ENCODE measurements at places on chromosomes 7 and 10.

DNA sequence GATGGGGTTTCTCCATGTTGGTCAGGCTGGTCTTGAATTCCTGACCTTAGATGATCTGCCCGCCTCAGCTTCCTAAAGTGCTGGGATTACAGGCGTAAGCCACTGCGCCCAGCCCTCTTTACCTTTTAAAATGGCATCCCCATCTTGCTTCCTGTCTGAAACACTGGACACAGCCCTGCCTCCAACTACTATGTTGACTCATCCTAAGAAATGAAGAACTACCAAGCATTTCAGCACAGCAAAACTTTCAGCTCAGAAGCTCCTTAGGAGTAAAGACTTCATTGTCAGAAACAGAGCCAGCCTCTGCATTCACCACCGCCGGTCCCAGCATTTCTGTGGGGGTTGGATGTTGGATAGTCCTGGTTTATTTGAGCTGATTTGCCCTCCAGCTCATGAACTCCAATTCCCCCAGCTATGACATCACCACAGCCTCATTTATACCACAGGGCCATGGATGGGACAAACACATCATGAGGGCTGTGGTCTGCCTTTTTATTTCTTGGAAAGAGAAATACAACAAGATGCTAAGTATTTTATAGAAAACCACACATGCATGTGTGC lies 123.5 kb downstream of the ADCY1 start:
- DNase-seq: no peak

DNA sequence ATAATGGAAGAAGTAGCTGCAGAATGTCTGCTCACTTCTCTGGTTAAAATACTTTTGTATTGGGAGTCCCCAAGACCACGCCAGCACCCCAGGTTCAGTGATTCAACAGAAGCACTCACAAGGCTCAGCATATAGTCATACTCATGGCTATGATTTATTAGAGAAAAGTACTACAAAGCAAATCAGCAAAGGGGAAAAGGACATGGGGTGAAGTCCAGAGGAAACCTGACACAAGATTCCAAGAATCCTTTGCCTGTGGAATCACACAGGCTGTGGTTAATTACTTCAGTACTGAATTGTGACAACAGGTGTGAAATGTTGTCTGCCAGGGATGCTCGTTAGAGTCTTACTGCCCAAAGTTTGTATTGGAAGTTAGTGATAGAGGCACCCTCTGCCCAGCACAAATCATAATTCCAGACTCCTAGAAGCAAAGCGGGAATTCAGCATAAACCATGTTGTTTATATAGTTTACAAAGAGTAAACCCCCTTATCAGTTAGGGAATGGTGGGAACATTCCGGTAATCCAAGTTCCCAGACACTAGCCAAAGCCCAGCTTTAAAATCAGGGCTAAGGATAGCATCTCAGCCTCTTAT lies 79.4 kb downstream of the HYCC1 start:
- DNase-seq: no peak

- peak; percentile 36 for DNase-seq
Measured at GRCh38 chr10:3783316-3783681, 1.7 kb downstream of the KLF6 start.

GRCh38 chr7:157415486-157415885 lies 78.7 kb downstream of the DNAJB6 start:
- no peak for DNase-seq

DNA sequence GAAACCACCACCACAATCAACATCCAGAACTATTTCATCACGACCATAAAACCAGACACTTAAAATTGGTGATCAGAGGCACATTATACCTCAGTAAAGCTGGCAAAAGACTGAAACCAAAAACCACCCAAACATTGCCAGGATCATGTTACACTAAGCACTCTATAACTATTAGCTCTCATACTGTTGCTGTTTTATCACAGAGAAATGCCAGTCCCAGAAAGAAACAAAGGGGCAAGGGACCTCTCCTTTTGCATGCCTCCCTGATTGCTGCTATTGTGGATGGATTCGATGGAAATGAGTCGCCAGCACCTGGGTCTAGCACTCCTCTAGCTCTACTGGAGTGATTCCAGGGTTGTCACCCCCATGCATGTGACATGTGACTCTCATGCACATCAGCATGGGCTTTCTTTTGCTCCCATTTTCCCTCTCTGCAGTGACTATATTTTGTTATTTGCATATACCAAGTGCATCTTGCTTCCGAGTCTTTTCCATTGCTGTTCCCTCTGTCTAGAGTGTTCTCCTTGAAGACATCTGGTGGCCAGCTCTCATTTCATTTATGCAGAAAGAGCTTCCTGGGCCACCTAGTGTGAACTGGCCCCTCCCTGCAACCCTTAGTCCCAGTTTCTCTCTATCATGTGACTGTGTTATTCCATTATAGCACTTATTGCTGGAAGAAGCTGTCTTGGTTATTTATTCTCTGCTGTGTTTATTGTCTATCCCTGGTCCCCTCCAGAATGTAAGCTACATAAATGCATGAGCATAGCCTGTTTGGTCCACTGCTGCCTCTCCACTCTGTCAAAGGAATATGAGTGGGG lies 300.6 kb downstream of the PLXNA4 start:
- DNase-seq: no peak

GRCh38 chr10:77186936-77187335 lies 450.7 kb downstream of the KCNMA1 start:
- no peak for DNase-seq
